Breast epithelium (tissue), 4 donors: ENCODE measurements at places on chromosomes 1 and 21.

GRCh38 chr1:205458777-205459566 lies 3.1 kb upstream of the BLACAT1 start:
- no peak for DNase-seq
- no peak overlapping the region for H3K4me3 ChIP-seq
- H3K27me3 ChIP-seq = peaks cover 49% of the 10 kb centered on the region

DNA sequence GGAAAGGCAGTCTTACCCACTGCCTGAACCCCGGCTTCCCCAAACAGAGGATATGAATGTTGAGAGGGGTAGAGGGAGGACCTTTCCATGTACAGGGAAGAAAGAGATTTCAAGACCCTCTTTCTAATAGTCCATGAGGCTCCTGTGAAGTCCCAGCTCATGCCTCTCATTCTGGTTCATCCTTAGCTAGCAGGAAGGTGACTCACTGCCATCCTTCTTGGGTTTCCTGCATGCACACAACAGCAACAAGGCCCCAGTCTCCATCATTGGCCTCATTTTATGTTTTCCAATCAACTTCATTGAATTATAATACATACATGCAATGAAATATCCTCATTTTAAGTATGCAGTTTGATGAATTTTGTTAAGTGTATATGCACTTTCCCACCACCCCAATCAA lies 46.2 kb downstream of the SYT2 start:
- no peaks in the 10 kb centered on the region for H3K36me3 ChIP-seq
- no peaks in the 10 kb centered on the region for H3K4me1 ChIP-seq
- peaks cover 3% of the 10 kb centered on the region for H3K27me3 ChIP-seq
- H3K4me3 ChIP-seq = no peak overlapping the region

DNA sequence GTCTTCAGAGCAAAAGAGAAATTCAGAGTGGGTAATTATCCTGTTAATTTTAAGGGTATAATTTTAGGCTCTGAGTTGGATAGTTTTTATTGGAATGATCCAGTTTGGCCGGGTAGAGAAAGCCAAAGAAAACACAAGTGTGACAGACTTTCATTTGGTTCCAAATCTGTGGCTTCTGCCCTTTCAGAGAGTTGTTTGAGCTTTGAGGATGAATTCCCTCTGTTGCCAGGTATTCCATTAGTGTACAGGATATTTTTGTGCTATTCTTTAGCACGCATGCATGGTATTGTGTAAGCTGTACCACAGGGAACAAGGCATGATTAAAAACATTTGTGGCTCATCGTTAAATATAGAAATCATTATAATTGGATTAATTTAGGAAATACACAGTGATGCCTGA lies 384.4 kb downstream of the ADGRL2 start:
- H3K4me1 ChIP-seq = no peaks in the 10 kb centered on the region
- DNase-seq = no peak
- no peaks in the 10 kb centered on the region for H3K27me3 ChIP-seq
- no peak overlapping the region for H3K4me3 ChIP-seq
- no peaks in the 10 kb centered on the region for H3K36me3 ChIP-seq

DNA sequence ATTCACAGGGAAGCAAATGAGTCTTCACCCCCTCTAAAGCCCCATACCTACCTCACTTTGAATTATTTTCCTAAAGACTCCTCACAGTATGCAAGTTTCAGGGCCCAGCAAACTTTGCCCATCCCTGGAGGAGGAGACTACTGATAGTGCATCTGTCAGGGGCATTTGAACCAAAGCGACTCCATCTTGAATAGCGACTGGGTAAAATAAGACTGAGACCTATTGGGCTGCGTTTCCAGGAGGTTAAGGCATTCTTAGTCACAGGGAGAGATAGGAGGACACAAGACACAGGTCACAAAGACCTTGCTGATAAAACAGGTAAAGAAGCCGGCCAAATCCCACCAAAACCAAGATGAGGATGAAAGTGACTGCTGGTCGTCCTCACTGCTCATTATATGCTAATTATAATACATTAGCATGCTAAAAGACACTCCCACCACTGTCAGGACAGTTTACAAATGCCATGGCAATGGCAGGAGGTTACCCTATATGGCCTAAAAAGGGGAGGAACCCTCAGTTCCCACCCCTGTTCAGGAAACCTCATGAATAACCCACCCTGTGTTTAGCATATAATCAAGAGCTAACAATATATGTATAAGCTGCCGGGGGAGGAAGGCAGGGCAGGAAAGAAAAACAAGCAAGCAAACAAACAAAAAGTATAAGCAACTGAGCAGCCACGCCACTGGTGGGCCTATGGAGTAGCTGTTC lies 3.3 kb upstream of the PKNOX1 start:
- no peak for DNase-seq
- H3K27ac ChIP-seq = no peak overlapping the region
- no peak overlapping the region for H3K4me3 ChIP-seq

- no peaks in the 10 kb centered on the region for H3K27me3 ChIP-seq
- H3K4me3 ChIP-seq = no peak overlapping the region
- H3K27ac ChIP-seq = peak overlapping the region; percentile 50
- no peaks in the 10 kb centered on the region for H3K36me3 ChIP-seq
These were observed 2.3 kb downstream of the SLC2A5 start for GRCh38 chr1:9066945-9067807.

GRCh38 chr1:246338098-246338497 lies 169.0 kb downstream of the SMYD3 start:
- no peaks in the 10 kb centered on the region for H3K36me3 ChIP-seq
- DNase-seq = no peak
- no peak overlapping the region for H3K27ac ChIP-seq
- no peak overlapping the region for H3K4me3 ChIP-seq

DNA sequence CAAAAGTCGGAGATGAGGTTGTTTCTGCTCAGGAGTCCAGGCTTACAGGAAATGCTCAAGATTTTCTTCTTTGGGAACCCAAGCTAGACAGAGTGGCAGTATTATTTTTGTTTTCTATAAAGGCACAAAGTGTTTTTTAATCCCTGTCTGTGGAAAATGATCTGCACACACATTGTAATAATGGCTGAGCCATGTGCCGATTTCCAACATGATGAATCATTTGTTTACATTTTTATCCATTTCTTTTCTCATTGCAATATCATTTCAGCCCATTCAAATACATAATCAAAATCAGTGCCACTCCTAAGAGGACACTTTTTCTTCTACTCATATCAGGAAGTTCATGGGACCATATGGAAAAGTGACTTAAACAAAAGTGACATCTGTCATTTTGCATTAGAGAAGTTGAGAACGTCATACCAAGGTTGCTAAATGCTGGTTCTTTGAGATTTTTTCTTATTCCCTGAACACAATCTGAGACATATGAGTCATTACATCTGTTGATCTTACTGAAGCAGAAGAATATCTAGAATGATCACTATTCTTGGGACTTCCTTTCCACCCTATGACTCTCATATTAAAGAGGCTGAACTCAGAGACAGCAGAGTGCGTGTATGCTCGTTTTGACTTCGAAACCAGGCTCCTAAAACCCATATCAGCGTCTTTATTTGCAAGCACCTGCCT lies 44.9 kb downstream of the ACTA1 start:
- no peak overlapping the region for H3K4me3 ChIP-seq
- H3K27ac ChIP-seq = no peak overlapping the region
- H3K4me1 ChIP-seq = no peaks in the 10 kb centered on the region
- H3K27me3 ChIP-seq = no peaks in the 10 kb centered on the region
- DNase-seq = no peak

GRCh38 chr1:162972773-162973172 lies 96.4 kb upstream of the RGS4 start:
- no peaks in the 10 kb centered on the region for H3K4me1 ChIP-seq
- H3K36me3 ChIP-seq = no peaks in the 10 kb centered on the region
- no peak for DNase-seq
- no peaks in the 10 kb centered on the region for H3K27me3 ChIP-seq

- no peaks in the 10 kb centered on the region for H3K4me1 ChIP-seq
- no peaks in the 10 kb centered on the region for H3K27me3 ChIP-seq
- H3K4me3 ChIP-seq = no peak overlapping the region
These were observed 5.4 kb upstream of the COQ8A start for GRCh38 chr1:226934483-226935237.

- no peaks in the 10 kb centered on the region for H3K27me3 ChIP-seq
- H3K4me3 ChIP-seq = no peak overlapping the region
- no peaks in the 10 kb centered on the region for H3K36me3 ChIP-seq
- no peak for DNase-seq
These were observed 74.2 kb downstream of the ATF6 start for GRCh38 chr1:161840363-161840762.

GRCh38 chr1:183106166-183106565 lies 79.9 kb upstream of the LAMC2 start:
- no peak overlapping the region for H3K27ac ChIP-seq
- H3K4me1 ChIP-seq = no peaks in the 10 kb centered on the region
- H3K27me3 ChIP-seq = no peaks in the 10 kb centered on the region

DNA sequence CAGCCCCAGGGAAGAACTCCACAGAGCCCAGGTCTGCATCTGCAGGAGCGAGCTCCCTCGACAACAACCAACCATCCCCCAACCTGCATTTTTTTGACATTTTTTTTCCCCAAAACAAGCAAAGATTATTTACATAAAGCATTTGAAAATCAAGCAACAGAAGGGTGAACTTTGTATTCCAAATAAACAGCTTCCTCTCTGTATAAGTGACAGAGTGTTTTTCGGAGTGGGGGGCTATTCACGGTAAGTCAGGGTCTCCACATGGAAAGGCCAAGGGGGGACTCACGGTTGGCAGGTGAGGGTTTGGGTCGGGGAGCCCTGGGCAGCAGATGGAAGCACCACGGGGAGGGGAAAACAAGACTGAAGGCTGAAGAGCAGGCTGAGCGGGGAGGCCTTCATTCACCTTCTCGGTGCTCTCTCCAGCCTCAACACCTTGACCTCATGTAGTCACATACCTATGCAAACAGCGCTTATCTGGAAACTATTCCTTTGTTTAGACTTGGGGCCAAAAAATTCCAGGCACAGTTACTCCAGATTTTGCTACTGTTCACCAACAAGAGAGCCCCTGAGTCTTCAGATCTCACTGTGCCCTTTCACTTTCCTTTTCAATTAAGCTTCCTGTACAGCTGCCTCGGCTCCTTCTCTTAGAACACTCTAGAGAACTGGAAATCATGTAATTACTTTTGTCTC lies 27.6 kb downstream of the C2CD2 start:
- H3K27me3 ChIP-seq = no peaks in the 10 kb centered on the region
- H3K4me3 ChIP-seq = peak overlapping the region; percentile 51
- no peaks in the 10 kb centered on the region for H3K36me3 ChIP-seq
- H3K27ac ChIP-seq = peak overlapping the region; percentile 74
- peaks cover 6% of the 10 kb centered on the region for H3K4me1 ChIP-seq

DNA sequence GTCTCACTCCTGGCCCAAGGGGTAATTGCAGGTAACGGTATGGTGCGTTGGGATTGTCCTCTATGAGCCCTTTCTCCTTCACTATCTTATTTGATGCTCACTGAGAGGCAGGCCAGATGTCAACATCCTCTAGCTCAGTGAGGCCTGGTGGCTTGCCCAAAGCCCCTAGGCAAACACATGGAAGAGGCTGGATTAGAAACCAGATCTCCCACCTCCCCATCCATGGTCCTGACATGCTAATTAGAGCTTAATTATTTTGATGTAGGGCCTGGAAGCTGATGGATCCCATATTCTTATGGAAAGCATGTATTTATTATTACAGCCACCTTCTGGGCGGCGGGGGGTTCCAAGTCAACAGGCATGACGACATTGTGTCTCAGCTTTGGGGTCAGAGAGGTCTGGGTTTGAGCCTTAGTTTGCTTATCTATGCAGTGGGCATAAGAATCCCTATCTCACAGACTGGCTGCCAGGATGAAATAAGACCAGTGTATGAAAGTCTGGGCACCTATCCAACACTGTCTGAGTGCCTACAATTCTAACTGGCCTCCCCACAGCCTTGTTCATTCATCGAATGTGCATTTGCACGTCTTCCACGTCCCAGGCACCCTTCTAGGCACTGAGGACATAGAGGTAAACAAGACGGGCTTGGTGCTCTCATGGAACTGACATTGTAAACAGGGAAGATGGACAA lies 6.2 kb downstream of the SMPDL3B start:
- H3K4me3 ChIP-seq = no peak overlapping the region
- H3K36me3 ChIP-seq = no peaks in the 10 kb centered on the region
- no peak for DNase-seq
- no peaks in the 10 kb centered on the region for H3K4me1 ChIP-seq
- no peaks in the 10 kb centered on the region for H3K27me3 ChIP-seq

DNA sequence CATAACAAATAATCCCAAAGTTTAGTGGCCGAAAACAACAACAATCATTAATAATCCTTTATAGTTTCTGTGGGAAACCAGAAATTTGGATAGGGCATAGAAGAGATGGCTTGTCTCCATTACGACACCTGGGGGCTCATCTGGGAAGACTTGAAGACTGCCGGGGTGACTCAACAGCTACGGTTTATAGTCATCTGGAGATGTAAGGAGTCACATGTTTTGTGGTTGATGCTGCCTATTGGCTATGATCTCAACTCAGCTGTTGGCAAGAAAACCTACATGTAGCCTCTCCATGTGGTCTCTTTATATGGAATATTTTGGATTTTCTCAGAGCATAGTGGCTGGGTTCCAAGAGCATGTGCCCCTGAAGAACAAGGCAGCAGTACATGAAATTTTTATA lies 29.3 kb upstream of the TSPAN2 start:
- no peak overlapping the region for H3K27ac ChIP-seq
- H3K4me3 ChIP-seq = no peak overlapping the region
- no peaks in the 10 kb centered on the region for H3K4me1 ChIP-seq

DNA sequence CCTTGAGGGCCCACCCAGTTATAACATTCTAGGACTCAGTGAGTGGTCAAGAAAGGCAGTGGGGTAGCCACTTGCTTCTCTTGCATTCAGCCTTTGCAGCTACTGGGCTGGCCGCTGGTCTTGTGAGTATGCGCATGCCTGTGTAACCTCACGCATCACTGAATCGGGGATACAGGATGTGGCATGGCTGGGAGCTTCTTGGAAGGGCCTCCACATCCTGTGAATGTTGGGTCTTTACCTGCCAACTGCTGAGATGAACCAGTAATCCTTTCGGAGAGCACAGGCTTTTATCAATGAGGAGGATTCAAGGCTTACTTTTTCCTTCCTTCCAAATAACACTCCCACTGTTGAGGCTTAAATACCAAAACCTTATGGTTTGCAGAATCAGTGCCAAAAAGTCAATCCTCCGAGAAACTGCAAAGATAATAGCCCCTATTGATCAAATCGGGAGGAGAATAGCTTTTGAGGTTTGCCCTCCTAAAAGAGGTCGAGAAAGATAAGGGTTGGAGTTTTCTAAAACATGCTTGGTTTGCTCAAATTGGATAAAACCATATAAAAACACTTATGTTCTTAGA lies 198.9 kb upstream of the UBE2U start:
- no peak for DNase-seq
- no peak overlapping the region for H3K4me3 ChIP-seq
- H3K27ac ChIP-seq = no peak overlapping the region
- H3K4me1 ChIP-seq = no peaks in the 10 kb centered on the region
- H3K27me3 ChIP-seq = no peaks in the 10 kb centered on the region
- no peaks in the 10 kb centered on the region for H3K36me3 ChIP-seq

DNA sequence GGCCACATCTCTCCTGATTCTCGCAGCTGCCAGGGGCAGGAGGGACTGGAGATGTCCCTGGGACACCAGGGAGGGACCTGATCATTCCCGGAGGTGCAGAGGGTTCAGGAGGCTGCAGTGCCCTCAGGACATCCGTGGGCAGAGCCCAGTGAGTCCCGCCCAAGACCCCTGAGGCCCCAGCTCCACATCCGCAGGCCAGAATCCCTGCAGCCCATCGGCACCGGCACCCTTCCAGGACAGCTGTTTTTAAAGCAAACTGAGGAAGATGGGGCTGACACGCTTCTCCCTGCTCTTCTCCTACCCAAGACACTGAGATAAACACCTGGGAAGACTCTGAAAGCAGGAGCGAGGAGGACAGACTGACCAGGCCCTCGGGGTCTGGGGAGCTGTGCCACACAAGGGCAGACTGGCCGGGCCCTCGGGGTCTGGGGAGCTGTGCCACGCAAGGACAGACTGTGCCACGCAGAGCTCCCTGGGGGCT lies 25.5 kb downstream of the SLC19A1 start:
- no peaks in the 10 kb centered on the region for H3K27me3 ChIP-seq
- H3K4me1 ChIP-seq = peaks cover 20% of the 10 kb centered on the region
- no peak for DNase-seq
- no peak overlapping the region for H3K4me3 ChIP-seq
- H3K27ac ChIP-seq = no peak overlapping the region
- no peaks in the 10 kb centered on the region for H3K36me3 ChIP-seq
